ENCODE measurements at places on chromosomes 5 and 9.

GRCh38 chr5:80837679-80838078, 122.5 kb upstream of the RASGRF2 start:
- no peak for DNase-seq

DNA sequence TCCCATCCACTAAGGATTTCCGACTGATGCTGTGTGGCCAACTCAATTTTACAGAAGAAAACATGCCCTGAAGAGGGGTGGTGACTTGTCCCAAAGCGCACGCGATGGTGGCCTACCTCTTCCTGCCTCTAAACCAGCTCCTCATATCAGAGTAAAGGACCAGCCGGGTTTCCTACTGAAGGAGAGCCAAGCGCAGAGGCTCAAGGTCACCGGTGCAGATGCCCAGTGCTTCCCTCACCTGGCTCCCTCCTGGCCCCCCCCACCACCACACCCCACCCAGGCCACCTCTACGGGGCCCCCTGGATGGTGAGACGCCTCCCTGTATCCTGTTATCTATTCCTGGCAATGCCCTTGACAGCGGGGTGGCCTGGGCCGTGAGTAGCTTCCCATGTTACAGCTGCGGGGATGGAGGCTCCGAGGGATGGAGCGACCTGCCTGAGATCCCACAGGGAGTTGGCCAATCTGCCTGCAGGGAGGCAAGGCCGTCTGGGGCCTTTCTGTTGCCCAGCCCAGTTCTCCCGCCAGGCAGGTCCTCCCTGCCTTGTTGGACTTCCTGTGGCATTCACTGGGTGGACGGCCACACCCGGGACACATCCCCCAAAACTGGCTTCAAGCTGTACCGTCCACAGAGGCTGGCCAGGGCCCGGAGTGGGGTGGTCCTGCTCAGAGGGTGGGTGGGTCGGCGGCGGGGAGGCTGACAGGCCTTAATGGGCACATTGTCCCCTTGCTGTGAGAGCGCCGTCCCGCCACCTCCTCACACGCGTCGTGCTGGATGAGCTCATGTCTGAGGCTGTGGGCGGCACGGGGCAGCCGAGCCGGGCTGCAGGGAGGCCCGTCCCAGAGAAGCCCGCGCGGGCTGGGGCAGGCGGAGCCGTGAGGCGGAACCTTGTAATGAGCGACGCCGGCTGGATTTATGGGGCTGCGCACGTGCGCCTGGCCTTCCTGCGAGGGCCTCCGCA, 72.5 kb downstream of the MACROH2A1 start:
- no peak for DNase-seq

- peak; percentile 52 for DNase-seq
Observed at GRCh38 chr9:134324359-134325095, 1.7 kb upstream of the RXRA start.

DNA sequence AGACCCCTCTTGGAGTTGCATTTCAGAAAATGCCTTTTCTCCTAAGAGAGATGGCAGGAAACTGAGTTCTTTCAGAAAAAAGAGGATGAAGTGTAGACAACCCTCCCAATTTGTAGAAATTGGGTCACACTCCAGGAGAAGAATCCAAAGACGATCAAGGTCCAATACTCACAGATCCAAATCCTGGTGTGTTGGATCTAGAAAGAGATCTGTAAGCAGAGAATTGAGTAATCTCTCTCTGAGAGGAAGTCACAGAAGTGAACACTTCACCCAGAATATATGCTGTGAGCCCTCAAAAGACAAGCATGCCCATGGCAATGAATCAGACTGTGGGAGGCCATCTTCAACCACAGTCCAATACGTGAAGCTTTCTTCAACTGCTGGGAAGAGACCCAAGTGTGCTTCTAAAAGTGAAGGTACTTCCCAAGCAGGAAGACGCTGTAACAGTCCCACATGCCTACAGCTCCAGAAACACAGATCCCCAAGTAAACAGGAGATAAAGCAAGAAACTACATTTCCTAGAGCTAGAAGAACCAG, 182.7 kb downstream of the SMC2 start:
- no peak for DNase-seq

DNA sequence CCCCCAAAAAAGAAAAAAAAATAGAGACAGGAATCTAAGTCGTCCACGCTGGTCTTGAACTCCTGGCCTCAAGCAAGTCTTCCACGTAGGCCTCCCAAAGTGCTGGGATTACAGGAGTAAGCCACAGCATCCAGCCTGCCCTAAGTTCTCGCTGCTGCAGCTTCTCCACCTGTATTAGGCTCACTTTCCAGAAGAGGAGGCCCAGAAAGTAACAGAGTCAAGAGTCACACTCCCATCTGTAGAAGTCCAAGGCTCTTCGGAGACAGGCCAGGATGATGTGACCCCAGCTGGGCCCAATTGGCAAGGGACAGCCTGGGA, 1.8 kb downstream of the EEIG1 start:
- no peak for DNase-seq

DNA sequence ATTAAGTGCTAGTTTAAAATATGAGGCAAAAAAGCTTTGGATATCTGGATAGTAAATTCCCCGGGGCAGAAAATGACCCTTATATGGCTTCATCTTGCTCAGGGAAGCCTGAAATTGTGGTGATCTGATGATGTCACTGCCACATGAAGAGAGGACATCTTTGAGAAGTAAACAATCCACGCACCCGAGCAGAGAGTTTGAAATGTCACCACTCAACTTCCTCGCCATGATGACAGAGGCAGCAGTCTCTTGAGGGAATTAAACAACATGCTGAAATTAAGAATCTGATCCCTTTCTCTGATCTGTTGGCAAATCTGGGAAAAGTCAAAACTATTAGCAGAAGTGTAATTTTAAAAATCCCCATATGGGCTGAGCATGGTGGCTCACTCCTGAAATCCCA, 110.0 kb downstream of the TLE1 start:
- no peak for DNase-seq

- peak; percentile 87 for DNase-seq
Observed at GRCh38 chr5:175478384-175479124, at the start of gene SFXN1. Gene SFXN1, plus strand, starts transcription at chr5:175478560. Its CDS starts 13,544 bp downstream, at chr5:175492104.

DNA sequence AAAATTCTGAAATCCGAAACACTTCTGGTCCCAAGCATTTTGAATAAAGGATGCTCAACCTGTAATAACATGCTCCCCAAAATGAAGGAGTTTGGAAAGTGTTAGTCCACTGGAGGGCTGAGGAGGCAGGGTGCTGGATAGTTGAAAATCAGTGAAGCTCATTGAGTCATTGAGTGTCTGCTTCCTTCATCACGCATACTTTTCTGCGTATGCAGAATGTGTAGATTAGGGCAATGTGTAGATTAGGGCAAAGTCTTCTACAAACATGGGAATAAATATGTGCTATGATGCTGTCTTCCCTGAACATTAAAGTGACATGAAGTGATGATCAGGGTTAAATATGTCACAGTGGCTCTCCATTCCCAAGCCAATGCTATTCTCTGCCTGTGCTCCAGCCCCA, 193.8 kb downstream of the CFAP90 start:
- no peak for DNase-seq

GRCh38 chr9:135278586-135278985, 191.1 kb downstream of the OLFM1 start:
- DNase-seq, result no peak

DNA sequence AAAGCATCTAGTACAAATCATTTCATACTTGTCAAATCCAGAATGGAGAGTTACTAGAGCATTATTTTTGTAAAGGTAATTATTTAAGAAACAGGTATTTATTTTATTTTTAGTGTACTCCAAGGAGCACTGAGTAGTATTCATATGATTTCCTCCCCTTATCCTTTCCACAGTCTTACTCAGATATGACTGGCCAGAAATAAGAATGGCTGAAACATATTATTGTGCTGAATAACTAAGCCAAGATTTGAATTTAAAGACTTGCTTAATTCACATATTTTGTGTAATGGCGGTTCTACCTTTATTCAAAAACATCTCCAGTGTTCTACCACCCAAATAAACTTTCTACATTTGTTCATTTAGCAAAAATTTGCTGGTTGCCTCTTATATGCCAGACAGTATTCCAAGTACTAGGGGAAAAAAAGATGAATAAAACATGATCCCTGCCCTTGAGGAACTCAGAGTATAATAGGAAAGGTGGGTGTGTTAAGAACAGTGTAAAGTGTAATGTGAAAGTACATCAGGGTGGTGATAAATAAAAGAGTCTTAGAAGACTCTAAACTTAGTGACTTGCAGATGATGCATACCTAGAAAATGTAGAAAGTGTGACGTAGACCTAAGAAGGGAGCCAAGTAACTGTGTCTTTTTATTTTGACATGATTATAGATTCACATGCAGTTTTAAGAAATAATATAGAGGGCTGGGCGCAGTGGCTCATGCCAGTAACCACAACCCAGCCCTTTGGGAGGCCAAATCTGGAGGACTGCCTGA, 110.4 kb upstream of the GRHPR start:
- DNase-seq, result no peak

- no peak for DNase-seq
Observed at GRCh38 chr5:15737871-15738664, 238.1 kb downstream of the FBXL7 start.

- DNase-seq, result no peak
Observed at GRCh38 chr5:34410411-34411139, 245.6 kb upstream of the RAI14 start.

DNA sequence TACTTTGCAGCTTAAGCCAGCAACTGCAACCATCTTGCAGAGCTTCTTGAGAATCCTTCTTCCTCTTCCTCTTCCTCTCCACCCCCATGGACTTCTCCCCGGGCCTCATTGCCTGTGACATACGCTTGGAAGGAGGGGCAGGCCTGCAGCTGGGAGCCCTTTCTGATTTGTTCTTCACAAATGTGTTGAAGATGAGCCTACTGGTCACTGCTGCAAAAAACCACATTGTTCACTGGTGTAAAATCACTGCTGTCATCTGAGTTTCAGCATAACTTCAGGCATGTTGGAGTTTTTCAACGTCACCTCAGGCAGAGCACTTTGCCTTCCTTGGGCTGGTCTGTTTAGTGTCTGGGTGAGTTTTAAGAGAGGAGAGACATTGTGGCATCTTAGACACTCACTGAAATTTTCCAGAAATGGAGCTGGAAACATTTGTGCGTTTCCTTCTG, 7.9 kb downstream of the TJP2 start:
- no peak for DNase-seq

- peak; percentile 43 for DNase-seq
Observed at GRCh38 chr5:1763960-1764605, 35.6 kb downstream of the MRPL36 start.

DNA sequence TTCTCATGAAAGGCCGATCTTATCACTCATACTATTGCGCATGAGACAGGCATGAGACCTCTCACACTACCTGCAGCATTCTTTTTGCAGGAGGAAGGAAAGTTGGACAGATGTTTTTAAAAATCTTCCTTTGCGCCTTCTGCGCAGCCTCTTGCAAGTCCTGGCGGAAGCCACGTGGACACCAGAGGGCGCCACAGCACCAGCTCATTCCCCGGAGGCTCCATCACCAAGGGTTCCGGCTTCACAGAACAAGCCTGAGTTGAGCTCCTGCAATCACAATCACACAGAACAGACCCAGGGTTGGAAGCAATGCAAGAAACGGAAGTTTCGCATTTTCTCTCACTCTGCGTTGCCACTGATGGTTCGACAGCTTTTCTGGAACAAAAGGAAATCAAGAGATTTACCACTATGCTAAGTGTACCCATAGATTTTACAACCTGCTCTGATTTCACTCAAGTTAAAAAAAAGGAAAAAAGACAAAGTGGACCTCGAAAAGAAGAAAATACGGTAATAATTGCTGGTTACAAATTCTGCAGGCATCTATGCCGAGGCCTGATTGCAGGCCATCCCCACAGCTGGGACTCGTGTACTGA, 304.7 kb upstream of the MSX2 start:
- peak; percentile 97 for DNase-seq

- no peak for DNase-seq
Observed at GRCh38 chr5:71662381-71662780, 56.7 kb upstream of the CARTPT start.

GRCh38 chr9:126624912-126625311, 11.2 kb downstream of the LMX1B start:
- no peak for DNase-seq

- no peak for DNase-seq
Observed at GRCh38 chr9:12163723-12164458, 529.3 kb upstream of the TYRP1 start.

DNA sequence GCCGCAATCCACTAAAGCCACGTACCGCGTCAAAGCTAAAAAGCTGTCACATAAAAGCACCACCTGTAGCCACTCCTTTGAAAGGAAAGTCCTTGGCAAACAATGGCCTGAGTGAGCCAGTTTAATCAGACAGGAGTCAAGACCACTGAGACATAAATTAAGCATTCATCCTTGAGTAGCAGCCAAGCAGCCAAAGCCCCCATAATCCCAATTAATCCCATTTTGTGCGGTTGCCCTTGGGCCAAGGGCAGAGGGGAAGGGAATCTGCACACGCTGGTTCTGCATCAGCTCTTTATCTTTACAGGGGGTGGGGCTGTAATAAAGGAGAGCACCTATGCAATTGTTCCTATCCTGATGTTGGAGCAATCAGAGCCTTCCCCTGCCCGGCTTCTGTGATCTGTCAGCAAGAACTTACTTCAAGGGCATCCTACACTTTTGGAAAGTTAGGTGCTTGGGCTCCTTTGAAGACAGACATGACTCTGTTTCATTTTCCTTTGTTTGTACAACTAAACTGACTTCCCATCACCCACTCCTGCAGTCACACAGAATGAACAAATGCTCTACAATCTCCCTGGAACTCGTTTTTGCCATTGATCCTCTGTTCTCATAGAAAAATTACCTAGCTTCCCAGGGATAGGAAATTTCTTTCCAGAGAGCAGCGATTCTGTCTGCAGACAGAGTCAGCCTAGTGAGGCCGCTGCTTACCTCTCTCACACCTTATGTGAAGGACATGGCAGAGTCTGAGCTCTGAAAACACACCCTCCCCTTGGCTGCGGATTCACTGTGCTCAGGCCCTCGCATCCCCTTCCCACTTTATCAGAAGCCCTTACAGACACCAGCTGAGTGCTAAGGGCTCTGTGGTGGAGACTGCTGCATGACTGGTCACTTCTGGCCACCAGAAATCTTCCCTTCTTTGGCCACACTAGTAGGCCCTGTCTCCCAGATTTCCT, 116.2 kb upstream of the TBCA start:
- DNase-seq, result no peak

DNA sequence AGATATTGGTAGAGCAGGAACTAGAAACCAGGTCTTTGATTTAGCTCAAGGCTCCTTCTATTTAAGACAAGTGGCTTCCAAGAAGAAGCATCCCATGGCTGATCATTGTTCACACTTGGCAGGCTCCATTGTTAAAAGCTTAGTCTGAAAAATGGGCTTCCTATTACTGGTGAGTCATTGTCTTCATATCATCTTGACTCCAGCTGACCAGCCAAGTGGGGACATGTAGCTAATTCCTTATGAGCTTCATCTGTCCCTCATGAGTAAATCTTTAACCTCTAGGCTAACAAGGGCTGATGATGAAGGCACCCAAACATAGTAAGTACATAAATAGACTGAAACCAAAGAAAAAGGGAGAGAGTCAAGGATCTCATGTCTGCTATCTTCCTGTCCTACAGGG, 530.3 kb upstream of the KLF4 start:
- no peak for DNase-seq

Measured in pancreas (tissue), 10 donors.